ENCODE measurements at places on chromosomes 5 and 9.

GRCh38 chr9:108972626-108973209 lies 38.5 kb downstream of the ABITRAM start:
- DNase-seq, result no peak

DNA sequence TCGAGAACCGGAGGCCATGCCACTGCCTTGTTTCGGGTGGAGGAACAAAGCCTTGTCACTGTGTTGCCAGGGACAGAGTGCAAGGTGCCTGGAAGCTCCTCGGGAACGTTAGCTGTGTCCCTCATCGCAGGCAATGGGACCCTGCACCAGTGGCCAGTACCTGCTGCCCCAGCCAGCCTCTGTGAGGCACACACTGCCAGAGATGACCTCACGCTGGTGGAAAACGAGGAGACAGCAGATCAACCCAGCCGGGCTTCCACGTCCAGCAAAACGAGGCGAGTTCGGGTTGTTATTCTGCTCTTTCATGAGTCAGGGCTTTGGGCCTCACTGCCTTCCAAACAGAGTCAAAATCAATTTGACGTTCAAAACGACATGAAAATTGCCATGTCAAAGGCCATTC lies 104.1 kb downstream of the ADAMTS2 start:
- DNase-seq, result no peak

DNA sequence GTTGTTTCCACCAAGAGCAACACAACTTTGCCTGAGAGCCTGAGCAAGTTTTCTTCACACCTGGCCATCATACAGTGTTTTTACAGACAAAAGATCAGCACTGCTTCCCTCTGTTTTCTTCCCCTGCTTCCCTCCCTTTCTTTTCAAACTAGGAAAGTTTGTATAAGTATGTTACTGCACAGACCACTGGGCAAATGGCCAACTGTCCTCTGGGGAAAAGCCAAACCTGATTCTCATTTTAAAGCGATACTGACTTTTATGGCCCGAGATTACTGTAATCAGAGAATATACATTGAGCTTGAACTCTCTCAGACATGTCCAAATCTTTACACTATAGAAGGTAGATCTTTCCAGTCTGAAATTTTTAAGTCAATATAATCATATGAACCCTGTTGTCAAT lies 415.0 kb downstream of the NFIB start:
- no peak for DNase-seq

- no peak for DNase-seq
Measured at GRCh38 chr5:146574713-146575112, 58.7 kb upstream of the GPR151 start.

DNA sequence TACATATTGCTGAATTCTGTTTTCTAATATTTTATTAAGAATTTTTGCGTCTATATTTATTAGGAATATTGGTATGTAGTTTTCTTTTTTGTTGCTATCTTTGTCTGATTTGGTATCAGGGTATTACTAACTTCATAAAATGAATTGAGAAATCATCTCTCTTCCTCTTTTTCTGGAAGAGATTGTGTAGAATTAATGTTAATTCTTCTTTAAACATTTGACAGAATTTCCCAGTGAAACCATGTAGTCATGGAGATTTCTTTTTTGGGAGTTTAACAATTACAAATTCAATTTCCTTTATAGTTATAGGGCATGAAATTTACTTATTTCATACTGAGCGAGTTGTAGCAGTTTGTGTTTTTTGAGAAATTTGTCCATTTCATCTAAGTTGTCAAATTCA lies 3.3 kb upstream of the FAM170A start:
- DNase-seq, result no peak

GRCh38 chr5:113050721-113051382 lies 74.3 kb downstream of the DCP2 start:
- DNase-seq, result no peak

- DNase-seq, result no peak
Measured at GRCh38 chr9:134601764-134602163, 39.8 kb upstream of the COL5A1 start.

DNA sequence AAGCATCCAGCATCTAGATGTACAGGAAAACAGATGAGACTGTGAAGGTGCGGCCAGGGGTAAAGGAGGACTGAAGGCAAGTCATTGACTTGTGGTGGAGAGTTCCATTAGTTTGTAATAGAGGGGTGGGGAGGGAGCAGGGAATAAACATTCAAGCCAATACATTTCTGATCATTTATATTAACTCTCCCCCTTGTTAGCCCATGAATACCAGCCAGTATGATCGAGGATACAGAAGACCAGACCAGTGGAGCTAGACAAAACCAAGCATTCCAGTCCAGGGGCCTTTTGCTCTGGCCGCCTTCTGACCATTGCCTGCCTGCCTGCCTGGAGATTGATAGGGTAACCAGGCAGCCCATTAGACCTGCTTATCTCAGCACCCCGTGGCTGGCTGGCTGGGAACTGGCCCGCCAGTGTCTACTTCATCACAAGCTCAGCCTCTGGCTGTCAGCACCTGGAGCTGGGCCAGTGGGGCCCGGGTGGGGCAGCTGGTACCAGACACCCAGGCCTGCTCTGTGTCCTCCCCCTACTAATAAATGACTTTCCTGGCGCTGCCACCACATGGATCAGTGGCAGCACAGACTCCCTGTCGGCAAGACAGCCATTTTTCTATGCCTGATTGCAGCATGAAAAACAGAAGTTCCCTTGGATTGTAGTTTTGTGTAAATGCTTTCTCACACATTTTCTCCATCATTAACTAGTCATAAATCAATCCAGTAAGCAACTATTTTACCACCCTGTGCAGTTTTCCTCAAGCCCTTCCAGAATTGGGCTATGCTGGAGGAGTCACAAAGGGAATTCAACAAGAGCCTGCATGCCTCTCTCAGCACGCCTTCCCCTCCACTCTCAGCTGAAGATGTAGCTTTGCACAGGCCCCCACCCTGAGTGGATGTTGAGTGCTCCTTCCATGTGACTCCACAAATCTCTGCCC lies 181.3 kb downstream of the SNCAIP start:
- DNase-seq, result no peak

Data from cortex of kidney (tissue), 1 donor.